NCI-H1105 (cell line): ENCODE measurements at places on chromosomes 1 and 21.

DNA sequence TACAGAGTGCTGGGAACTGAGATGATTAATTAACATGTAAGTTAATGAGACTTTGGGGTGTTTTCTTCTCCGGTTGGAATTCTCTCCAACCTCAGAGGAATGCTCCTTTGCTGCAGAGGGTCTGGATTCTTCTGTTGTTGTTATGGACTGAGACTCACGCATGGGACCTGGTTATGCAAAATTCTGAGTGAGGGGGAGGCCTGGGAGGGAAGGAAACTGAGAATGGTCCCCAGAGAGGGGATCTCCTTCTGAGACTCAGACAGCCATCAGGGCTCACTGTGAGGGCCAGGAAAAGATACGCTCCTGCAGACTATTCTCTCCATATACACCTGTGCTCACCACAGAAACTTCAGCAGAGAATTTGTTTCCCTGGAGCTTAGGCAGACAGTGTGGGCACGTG is 56.3 kb downstream of the HTR6 start:
- DNase-seq: no peak

- DNase-seq: no peak
These were observed 15.1 kb downstream of the IFI44 start for GRCh38 chr1:78664763-78665162.

DNA sequence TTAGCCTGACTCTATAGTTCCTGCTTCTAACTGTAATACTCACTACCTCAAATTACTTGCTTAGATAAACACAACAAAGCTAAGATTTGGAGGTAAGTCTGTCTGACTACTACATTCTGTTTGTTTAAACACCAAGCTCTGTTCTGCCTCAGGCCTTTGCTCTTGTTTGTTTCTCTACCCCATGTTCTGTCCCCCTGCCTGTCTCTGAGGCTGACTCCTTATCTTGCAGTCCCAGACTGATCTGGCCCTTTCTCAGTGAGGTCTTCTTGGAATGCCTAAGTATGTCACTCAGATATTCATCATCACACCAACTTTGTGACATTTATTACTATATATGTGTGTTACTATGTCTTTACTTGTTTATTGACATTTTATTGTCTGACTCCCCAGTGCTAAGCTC is 425.5 kb downstream of the LMO4 start:
- DNase-seq: no peak

DNA sequence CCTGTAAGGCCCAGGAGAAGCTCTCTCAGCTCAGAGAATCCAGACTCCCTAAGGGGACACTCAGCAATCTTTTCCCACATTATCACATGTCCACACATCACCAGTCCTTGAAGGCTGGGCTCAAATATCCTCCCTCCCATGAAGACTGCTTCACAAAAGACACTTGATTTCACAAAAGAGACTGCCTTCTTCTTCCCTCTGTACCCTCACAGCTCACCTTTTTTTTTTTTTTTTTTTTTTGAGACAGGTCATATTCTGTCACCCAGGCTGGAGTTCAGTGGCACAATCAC is 1.5 kb downstream of the CD58 start:
- DNase-seq: no peak

DNA sequence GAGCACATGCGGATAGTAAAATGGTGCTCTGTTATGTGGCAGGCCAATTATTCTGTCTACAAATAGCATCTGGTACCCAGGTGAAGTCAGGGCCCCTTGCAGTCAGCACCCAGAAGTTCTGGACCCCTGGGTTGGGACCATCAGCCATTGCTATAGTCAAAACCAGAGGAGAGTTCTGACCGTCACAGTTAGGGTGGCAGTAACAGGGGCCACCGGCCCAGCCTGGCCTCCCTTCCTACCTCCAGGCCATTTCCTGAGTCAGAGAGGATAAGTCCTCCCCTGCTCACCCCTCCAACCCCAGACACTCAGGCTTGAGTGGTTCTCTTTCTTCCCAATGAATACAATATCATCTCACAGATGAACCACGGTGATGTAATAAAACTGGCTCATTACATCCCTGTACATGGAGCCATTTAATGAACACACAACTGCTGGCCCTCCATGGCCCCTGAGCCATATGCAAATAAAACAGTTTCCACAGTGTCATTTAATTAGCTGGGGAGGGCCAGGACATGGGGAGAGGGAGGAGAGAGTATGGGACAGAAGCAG is 673.6 kb downstream of the MATN1 start:
- no peak for DNase-seq

GRCh38 chr1:22760455-22760854 is 49.8 kb downstream of the EPHB2 start:
- no peak for DNase-seq
